ENCODE measurements at places on chromosomes 2 and 18. TPM values are rescaled to one million over a fixed set of nuclear protein-coding genes. Genes with fewer than 3 reads are reported as not detected.

GRCh38 chr2:221264318-221264717 is 307.8 kb downstream of the EPHA4 start:
- H3K36me3 ChIP-seq = no peaks in the 10 kb centered on the region
- H3K4me1 ChIP-seq = no peaks in the 10 kb centered on the region
- H3K27ac ChIP-seq = no peak overlapping the region
- DNase-seq = no peak
- H3K4me3 ChIP-seq = no peak overlapping the region
- peaks cover 1% of the 10 kb centered on the region for H3K27me3 ChIP-seq

DNA sequence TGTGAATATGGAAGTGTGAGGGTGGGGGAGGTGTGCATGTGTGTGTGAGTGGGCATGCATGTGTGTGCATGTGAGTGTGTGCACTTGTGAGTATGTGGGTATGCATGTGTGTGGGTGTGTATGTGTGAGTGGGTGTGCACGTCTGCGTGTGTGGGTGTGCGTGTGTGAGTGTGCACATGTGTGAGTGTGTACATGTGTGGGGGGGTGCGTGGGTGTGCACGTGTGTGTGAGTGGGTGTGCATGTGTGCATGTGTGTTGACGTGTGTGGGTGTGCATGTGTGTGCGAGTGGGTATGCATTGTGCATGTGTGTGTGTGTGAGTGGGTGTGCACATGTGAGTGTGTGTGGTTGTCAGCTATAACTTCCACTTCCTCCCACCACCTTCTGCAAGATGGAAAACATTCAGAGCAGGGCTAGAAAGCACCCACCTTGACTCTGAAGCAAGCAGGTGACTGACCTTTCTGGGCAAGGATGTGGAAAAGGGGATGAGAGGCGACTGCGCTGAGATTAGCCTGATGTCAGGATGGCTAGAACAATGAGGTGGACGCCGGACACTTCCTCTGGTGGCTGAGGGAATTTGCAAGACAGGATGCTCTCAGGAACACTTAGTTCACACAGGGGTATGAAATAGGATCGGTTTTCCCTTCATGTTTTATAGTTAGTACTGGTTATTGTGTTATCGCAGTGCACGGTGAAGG is 103.6 kb downstream of the ACKR3 start:
- peak overlapping the region; percentile 16 for H3K27ac ChIP-seq
- H3K27me3 ChIP-seq = peaks cover 24% of the 10 kb centered on the region
- H3K36me3 ChIP-seq = no peaks in the 10 kb centered on the region
- no peak overlapping the region for H3K4me3 ChIP-seq
- no peaks in the 10 kb centered on the region for H3K4me1 ChIP-seq

GRCh38 chr2:8571792-8572499 is 109.9 kb upstream of the ID2 start:
- H3K4me1 ChIP-seq = peaks cover 21% of the 10 kb centered on the region
- H3K27me3 ChIP-seq = peaks cover 13% of the 10 kb centered on the region
- no peak for DNase-seq

GRCh38 chr2:174148833-174149232 is 99.5 kb downstream of the OLA1 start:
- H3K4me1 ChIP-seq = peaks cover 9% of the 10 kb centered on the region
- DNase-seq = no peak
- H3K36me3 ChIP-seq = peaks cover 11% of the 10 kb centered on the region
- no peak overlapping the region for H3K4me3 ChIP-seq
- H3K27me3 ChIP-seq = no peaks in the 10 kb centered on the region
- no peak overlapping the region for H3K27ac ChIP-seq

DNA sequence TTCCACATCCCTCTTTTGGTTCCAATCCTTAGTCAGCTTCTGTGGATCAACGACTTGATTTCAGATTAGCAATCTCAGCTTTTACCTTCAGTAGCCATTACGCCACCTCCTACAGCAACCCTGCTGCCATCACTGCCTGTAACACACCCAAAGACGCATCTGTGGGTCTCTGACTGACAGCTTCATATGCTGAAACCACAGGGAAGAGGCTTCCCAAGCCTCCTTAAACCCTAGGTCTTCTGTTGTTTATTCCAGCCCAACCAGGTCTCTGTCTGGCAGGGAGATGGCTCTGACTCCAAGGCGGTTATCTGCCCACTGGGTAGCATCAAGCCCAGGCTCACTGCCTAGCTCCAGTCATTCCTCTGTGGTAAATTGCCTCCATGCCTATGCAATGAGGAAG is 28.6 kb upstream of the TRIB2 start:
- no peak overlapping the region for H3K27ac ChIP-seq
- H3K4me1 ChIP-seq = peaks cover 5% of the 10 kb centered on the region
- no peaks in the 10 kb centered on the region for H3K27me3 ChIP-seq
- no peak for DNase-seq
- H3K36me3 ChIP-seq = peaks cover 5% of the 10 kb centered on the region

DNA sequence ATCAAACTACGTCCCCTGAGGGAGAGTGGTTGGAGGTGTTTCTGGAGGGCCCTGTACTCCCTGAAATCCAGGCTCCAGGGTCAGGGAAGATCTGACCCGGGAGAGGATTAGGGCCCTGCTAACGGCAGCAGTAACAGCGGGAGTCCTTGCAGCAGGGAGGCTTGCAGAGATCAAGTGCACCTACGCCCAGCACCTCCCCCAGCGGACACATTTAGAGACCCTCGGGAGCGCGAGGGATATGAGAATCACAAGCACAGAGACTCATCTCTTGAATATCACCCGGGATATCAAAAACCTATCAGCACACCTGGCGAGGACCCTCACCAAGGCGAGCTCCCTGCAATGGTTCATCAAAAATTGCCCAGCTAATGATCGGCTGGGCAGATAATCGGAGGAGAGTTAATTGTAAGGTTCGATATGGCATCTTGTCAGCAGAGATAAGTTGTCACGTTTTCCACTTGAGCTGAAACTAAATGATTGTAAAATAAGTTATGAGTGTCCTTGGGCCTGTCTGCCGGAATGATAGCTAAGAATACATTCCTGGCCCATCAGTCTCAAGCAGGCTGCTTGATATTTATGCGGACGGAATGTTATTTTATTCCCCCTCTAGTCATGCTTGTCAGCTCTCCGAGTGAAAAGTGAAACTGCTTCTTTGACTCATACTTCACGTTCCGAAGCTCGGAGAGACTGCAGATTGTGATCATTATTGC is 209.8 kb downstream of the GBX2 start:
- H3K36me3 ChIP-seq = peaks cover 2% of the 10 kb centered on the region
- H3K4me1 ChIP-seq = no peaks in the 10 kb centered on the region
- no peak overlapping the region for H3K4me3 ChIP-seq
- H3K27me3 ChIP-seq = peaks cover 42% of the 10 kb centered on the region

GRCh38 chr2:238202326-238203093 is 985 bp downstream of the ILKAP start:
- DNase-seq = peak; percentile 3
- H3K27me3 ChIP-seq = no peaks in the 10 kb centered on the region

DNA sequence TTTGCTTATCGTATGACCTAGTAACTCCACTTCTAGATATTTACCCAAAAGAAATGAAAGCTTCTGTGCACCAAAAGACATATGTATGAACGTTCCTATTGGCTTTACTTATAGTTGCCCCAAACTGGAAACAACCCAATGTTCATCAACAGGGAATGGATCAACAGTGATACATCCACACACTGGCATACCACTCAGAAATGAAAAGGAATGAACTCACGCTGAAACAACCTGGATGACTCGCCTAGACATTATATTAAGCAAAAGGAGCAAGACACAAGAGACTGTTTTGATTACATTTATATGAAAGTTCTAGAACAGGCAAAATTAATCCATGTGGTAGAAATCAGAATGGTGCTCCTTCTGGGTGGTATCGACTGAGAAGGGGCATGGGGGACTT is 18.9 kb downstream of the ADRA2B start:
- no peak for DNase-seq
- H3K27ac ChIP-seq = no peak overlapping the region
- no peak overlapping the region for H3K4me3 ChIP-seq
- H3K36me3 ChIP-seq = no peaks in the 10 kb centered on the region

GRCh38 chr2:121839584-121839983 is 84.1 kb downstream of the TSN start:
- H3K4me1 ChIP-seq = no peaks in the 10 kb centered on the region
- no peaks in the 10 kb centered on the region for H3K36me3 ChIP-seq
- no peak overlapping the region for H3K4me3 ChIP-seq
- no peak overlapping the region for H3K27ac ChIP-seq
- peaks cover 1% of the 10 kb centered on the region for H3K27me3 ChIP-seq

DNA sequence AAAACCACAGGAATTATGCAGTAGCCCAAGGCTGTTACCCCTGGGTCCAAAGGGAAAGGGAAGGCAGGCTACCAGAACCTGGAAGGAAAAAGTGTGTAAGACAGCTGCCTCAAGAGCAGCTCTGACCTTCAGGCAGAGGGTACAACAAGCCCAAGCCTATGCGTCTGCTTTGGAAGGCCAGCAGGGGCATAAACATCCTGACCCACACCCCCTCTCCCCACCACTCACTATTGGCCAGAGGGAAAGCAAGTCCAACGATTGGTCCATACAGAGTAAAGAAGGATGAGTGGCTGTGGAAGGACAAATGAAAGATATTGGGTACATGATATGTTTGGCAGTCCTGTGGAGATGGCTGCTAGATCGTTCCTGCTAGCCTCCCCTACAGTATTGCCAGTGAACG is 227.6 kb upstream of the HNRNPA3 start:
- DNase-seq = no peak
- H3K36me3 ChIP-seq = no peaks in the 10 kb centered on the region
- peaks cover 11% of the 10 kb centered on the region for H3K27me3 ChIP-seq
- H3K27ac ChIP-seq = no peak overlapping the region
- no peak overlapping the region for H3K4me3 ChIP-seq

GRCh38 chr2:11903085-11903606 is 156.7 kb downstream of the LPIN1 start:
- no peak overlapping the region for H3K4me3 ChIP-seq
- no peak for DNase-seq
- no peaks in the 10 kb centered on the region for H3K27me3 ChIP-seq
- H3K4me1 ChIP-seq = peaks cover 22% of the 10 kb centered on the region
- H3K36me3 ChIP-seq = no peaks in the 10 kb centered on the region
- H3K27ac ChIP-seq = no peak overlapping the region

DNA sequence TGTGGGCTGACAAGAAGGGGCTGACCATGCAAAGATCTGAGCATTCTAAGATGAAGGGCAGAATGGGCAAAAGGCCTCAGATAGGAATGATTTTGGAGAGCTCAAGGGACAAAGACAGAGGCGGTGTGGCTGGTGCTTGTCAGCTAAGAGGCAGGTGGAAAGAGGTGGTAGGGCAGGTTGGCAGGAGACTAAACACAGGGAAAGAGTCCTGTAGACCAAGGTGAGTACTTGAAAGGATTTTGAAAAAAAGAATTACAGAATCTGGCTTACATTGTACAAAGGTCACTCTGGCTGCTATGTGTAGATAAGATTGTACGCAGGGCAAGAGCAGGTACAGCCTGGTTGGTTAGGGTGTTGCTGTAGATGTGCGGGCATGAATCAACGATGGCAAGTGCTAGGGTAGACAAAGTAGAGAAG is 50.6 kb downstream of the STK39 start:
- H3K36me3 ChIP-seq = no peaks in the 10 kb centered on the region
- H3K4me3 ChIP-seq = no peak overlapping the region
- H3K4me1 ChIP-seq = peaks cover 56% of the 10 kb centered on the region
- H3K27me3 ChIP-seq = no peaks in the 10 kb centered on the region
- DNase-seq = no peak
- H3K27ac ChIP-seq = no peak overlapping the region

GRCh38 chr2:187224989-187225388 is 223.1 kb downstream of the CALCRL start:
- H3K4me1 ChIP-seq = no peaks in the 10 kb centered on the region
- H3K27ac ChIP-seq = no peak overlapping the region
- H3K27me3 ChIP-seq = no peaks in the 10 kb centered on the region
- H3K4me3 ChIP-seq = no peak overlapping the region
- DNase-seq = no peak

- no peaks in the 10 kb centered on the region for H3K4me1 ChIP-seq
- H3K36me3 ChIP-seq = no peaks in the 10 kb centered on the region
- no peak overlapping the region for H3K27ac ChIP-seq
- DNase-seq = no peak
- no peaks in the 10 kb centered on the region for H3K27me3 ChIP-seq
Observed at GRCh38 chr18:2826581-2826980, 20.2 kb upstream of the EMILIN2 start.

DNA sequence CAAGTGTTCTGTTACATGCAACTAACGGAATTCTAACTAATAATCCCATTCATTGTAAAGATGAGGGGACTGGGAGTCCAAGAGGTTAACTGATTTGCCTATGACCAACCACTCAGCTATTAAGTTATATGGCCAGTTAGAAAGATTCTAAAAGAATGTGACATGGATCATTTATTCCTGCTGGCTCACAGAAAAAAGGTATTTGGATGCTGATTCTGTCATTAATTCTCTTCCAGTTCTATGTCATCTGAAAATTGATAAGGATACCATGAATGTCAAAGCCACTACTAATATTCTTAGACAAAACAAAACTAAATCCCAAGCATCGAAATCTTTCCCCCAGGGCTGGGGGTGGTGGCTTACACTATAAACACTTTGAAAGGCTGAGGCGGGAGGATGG is 41.2 kb upstream of the GORASP2 start:
- H3K27me3 ChIP-seq = peaks cover 15% of the 10 kb centered on the region
- H3K4me3 ChIP-seq = no peak overlapping the region
- no peaks in the 10 kb centered on the region for H3K4me1 ChIP-seq
- H3K36me3 ChIP-seq = no peaks in the 10 kb centered on the region
- no peak overlapping the region for H3K27ac ChIP-seq

DNA sequence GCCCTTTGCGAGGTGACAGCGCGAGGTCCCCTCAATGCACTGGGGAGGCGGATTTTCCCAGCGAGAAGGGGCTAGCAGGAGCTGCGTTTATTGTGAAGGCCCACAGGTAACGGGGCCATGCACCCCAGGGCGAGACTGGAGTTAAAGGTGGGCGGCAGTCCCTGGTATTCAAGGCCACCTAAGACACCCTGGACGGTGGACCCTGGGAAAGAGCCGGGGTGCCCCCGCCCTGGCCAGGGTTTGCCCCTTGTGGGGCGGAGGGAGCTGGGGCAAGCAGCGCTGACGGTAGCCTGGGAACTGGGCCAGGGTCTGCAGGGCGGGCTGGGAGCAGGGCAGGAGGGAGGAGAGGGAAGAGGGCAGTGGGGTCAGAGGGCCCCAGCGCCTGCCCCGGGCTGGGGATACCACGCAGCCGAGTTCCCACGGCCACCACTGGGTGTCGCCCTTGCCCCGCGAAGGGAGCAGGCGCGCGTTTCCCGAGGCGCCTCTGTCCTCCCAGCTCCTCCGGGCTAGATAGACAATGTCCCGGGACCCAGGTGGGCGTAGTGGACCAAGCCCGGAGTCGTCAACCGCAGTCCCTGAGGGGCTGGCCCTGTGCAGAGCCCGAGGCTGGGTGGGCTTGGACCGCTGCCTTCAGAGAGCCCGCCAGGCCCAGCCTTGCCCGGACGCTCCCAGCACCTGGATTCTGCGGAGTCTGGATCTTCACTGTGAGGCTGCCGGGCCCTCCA is 80.2 kb downstream of the SMAD4 start:
- H3K36me3 ChIP-seq = no peaks in the 10 kb centered on the region
- no peak overlapping the region for H3K4me3 ChIP-seq
- peaks cover 7% of the 10 kb centered on the region for H3K4me1 ChIP-seq
- no peaks in the 10 kb centered on the region for H3K27me3 ChIP-seq
- peak; percentile 57 for DNase-seq

Gene PPP1R1C
- not detected for total RNA-seq

Gene ANKRD53
- total RNA-seq = 1.3 TPM

Gene TGFA
- total RNA-seq = 1.3 TPM

Gene NR4A2
- total RNA-seq = 2.8 TPM

Gene CENPA
- not detected for total RNA-seq

Gene ANKRD62
- total RNA-seq = not detected

Gene PSMA8
- 1.7 TPM for total RNA-seq

Gene UGT1A5
- total RNA-seq = not detected

Gene MRPS5
- total RNA-seq = 66.0 TPM

Gene NEU2
- total RNA-seq = not detected

Gene HOXD3
- not detected for total RNA-seq

Gene SIX2
- not detected for total RNA-seq

Gene CLEC4F
- not detected for total RNA-seq

Gene ABCB11
- 0.08 TPM for total RNA-seq

Gene TMEM127
- 39.5 TPM for total RNA-seq

Gene MROH2A
- not detected for total RNA-seq
